ENCODE measurements at places on chromosomes 2 and 18.

- peak; percentile 61 for DNase-seq
Observed at GRCh38 chr18:9403795-9404564, 69.4 kb downstream of the TWSG1 start.

GRCh38 chr2:227720680-227721079 is 2.9 kb upstream of the SLC19A3 start:
- DNase-seq, result no peak

DNA sequence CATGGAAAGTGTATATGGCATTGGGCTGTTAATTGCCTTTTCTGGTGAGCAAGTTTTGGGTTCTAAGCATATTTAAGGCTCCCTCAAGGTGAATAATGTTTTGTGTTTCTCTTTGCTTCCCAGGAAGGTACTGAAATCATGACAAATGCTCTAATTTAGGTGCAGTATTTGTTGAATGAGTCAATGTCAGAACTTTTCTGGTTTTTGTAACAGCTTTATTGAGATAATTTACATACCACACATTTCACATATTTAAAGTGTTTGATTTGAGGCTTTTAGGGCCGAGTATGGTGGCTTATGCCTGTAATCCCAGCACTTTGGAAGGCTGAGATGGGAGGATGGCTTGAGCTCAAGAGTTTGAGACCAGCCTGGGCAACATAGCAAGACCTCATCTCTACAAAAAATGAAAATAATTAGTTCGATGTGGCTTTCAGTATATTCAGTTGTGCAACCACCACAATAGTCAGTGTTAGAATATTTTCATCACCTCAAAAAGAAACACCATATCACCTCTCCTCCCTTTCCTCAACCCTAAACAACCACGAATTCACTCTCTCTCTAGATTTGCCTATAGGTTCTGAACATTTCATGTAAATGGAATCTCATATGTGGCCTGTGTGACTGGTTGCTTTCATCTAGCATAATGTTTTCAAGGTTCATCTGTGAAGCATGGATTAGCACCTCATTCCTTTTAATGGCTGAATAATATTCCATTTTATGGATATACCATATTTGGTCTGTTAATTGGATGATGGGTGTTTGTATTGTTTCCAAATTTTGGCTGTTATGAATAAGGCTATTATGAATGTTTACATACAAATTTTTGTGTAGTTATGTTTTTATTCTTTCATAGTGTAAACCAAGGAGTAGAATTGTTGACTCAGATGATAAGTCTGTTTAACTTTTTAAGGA is 54.9 kb downstream of the MGAT5 start:
- DNase-seq, result no peak

DNA sequence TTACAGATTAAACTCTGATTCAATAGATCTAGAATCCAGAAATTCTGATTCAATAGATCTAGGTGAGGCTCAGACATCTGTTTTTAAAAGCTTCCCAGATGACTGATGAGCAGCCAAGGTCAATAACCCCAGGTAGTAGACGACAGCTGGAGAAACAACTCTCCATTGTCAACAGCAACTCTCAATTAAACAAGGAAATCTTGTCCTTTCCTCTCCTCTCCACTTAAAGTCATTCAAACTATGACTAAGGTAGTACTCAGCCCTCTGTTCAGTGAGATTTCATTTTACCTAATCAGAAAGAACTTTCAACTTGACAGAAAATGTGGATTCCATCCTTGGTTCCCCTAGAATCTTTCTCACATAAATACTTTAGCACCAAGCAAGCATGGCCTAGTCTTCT is 94.6 kb upstream of the SCG2 start:
- DNase-seq, result no peak

GRCh38 chr18:58535340-58536201 is 93.3 kb downstream of the ALPK2 start:
- no peak for DNase-seq

- DNase-seq, result no peak
Observed at GRCh38 chr2:209002054-209002453, 421.8 kb upstream of the MAP2 start.

DNA sequence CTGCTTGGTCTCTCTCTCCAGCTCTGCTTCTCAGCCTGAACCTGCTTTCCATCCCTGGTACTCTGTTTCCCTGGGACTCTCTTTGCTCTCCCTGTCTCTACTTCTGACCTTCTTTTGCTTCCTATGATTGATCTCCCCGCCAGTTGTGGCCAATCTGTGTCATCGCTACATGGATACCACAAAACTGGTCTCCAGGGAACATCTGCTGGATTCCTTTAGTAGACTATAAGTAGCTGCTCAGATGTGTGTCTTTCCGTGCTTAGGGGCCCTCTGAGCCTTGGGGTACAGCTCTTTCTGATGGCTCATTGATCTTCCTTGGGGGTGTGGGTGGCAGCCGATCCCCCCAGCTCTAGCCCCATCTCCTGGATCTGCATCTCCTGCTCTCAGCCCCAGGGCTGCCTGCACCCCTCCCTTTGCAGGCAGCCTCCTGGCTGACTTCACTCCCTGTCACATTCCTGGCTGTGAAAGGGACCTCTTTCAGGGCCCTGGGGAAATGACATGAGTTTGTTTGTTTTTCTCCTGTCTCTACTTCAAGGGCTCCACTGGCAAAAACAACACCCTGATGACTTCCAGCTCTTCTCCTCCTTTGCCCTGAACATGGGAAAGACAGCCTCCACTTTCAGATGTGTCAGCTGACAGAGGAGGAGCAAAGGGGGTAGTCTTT is 333.7 kb downstream of the CYP26B1 start:
- DNase-seq, result no peak

GRCh38 chr18:6207116-6207515 is 207.6 kb downstream of the L3MBTL4 start:
- no peak for DNase-seq

DNA sequence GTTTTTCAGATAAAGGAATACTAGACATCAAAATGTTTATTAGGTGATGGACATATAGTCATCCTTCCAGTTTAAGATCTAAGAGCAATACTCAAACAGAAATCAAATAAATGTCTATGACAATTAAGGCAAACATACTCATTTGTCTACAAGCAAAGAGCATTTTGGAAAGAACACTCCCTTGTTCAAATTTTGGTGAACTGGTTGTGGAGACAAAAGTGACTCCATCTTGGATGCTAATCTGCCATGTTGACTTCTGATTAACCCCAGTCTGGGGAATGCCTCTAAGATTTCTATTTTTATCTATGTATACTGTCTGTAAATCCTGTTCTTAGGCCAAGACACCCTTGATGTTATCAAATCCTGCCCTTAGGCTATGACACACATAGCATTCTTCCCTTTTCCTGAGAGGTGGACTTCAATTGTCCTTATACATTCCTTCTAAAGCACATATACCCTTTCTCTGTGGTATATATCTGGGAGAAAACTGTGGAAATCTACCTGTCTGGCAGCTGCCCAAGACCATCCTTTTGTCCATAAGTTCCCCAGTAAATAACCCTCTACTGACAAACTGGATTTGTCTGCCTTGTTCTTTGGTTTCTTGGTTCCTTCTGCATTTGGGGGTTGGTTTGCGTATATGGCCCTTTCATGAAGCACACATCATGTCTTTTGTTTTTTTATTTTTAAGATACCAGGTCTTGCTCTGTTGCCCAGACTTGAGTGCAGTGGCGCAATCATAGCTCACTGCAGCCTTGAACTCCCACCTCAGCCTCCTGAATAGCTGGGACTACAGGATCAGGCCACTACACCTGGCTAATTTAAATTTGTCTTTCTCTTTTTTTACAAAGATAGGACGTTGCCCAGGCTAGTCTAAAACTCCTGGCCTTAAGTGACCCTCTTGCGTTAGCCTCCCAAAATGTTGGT is 12.5 kb upstream of the PLEKHM3 start:
- no peak for DNase-seq

DNA sequence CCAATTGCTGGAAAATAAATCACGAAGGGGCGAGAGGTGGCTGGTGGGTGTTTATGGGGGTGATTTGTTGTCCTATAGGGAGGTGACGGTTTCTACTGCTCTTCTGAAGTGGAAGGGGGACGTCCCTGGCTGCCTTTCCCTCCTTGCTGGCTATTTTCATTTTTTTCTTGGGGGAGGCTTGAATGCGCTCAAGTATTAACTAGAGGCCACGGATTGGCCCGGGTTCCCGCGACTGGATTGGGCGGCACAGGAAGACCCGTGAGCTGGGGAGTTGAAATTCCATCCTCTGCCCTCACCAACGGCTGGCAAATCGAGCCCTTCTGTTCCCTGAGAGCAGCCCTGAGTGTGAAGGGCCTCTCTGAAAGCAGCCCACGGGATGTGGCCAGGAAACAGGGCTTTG is 176.5 kb upstream of the SPRED2 start:
- no peak for DNase-seq

DNA sequence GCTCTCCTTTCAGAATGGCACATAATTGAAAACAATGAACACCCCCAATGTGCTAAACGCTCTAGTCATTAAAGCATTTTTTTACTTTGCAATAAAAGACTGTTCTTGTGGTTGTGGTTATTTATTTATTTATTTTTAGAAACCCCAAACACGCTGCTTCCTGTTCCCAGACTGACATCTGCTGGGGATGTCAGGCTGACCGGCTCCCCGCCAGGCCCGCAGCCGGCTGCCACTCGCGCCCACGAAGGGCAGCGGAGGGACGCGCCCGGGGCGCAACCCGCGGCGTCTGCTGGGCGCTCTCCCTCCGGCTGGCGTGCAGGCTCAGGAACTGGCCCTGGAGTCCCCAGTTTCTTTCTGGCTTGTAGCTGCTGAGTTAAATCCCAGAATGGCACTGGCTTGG is 83.1 kb upstream of the SP3 start:
- DNase-seq, result no peak

All from WTC11 (cell line).